Activated naive CD4-positive, alpha-beta T cell (primary cell): ENCODE measurements at places on chromosomes 6 and 20.

DNA sequence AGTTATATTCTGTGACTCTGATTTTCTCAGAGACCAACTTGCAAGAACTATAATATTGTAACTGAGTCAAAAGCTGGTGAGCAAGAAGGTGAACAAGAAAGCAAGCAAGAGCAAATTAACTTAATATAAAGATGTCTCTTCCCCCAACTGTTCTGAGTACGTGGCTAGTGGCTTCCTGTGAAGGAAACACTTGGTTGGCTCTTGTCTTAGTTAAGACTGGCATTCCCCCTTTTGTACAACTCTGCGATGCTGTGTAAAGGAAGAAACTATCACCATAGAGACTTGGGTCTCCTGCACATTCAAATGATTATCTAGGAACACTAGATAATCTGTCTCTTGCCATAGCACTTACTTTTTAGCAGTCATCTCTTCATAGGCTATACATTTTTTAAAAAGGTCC lies 47.3 kb upstream of the TNFAIP3 start:
- no peak for DNase-seq

DNA sequence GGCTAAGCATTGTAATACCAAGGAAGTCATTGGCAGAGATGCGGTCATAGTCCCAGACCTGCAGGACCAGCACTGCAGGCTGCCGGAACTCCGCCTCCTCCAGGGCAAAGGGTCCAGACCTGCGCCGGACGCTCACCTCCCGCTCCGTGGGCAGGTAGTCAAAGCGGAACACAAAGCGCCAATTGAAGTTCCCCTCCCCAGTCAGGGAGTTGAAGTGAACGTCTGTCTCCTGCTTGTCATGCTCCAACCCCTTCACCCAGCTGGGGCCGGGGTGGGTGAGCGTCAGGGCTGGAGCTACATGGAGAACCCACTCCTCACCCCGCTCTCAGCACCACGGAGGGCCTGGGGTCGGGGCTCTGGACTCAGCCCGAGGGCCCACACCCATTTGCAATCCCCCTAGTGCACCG lies 18.2 kb downstream of the ERGIC3 start:
- DNase-seq = no peak

DNA sequence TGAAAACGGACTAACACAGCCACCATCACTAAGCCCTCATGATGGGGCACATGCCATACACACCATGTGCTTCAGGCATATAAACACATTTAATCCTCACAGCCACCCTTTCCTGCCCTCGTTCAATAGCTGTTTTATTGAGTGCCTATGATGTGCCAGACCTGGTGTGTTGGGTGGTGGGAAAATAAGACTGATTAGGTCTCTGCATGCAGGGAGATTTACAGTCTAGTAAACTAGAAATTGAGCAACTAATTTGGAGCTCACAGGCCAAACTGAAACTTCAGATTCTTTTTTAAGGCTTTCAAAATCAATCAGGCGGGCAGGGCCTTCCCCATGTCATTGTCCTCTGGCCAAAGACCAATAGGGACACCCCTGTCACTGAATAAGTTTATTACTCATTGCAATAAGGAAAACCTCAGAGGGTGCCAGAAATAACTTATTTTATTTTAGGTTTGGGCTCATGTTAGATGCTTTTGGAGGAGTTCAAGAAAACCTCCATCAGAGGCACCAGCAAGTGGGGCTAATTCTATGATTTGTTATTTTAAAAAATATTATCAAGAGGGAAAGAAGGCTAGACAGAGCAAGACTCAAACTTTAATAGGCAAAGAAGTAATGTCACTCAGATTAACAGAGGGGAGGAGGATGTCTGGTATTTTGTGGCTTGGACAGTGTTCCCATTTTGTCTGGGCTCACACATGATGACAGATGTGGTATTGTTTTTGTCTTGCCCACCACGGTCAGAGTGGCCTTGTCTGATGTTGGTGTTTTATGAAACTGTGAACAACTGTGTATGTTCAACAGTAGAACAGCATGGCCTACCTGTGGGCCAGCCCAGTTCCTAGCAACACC lies 12.0 kb downstream of the ZFP64 start:
- no peak for DNase-seq

DNA sequence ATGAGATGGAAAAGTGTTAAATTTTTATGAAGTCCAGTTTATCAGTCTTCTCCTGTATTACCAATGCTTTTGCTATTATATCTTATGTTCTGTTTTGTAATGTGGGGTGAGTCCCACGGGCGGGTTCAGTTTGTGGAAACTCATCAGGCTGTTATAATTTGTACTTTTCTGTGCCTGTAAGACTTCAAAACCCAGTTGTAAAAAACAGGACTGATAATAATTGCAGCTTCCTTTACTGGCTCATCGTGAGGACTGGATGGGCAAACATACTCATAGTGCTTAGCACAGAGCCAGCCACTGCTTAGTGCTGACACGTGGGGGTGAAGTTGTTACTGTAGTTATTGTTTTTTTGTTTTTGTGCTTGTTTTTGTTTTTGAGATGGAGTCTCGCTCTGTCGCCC lies 45.6 kb downstream of the TGM2 start:
- no peak for DNase-seq

DNA sequence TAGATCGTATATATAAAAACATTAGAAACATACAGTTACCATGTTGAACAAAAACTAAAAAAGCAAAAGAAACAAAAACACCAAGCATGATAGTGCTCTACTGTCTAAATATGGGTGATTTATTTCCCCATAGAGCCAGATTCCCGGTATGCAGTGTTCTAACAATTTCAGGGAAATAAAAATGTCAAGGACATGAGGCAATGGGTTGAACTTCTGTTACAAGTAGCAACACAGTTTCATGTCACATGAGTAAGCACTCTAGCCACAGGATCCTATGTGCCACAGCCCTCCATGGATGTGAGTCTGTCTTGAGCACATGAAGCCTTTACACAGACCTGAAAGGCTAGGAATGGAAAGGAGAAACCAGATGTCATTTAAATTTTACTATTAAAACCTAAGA lies 96.0 kb downstream of the MAP3K5 start:
- no peak for DNase-seq

DNA sequence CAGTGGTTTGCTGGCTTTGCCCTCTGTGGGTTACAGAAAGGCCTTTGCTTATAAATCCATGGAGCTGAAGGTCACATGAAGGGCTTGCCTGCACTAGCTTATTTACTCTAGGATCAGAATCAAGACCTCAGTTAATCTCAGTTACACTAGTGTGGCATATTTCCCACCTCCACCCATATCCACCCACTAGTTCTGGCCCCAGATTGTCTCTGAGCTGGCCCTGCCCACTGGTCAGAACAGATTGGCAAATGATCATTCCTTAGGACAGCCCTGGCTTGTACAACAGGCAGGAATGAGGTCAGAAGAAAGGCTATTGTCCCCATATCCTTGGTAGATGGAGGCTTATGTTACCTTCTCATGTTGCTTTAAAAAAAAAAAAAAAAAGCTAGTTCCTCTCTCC lies 33.3 kb upstream of the SASH1 start:
- DNase-seq = no peak

DNA sequence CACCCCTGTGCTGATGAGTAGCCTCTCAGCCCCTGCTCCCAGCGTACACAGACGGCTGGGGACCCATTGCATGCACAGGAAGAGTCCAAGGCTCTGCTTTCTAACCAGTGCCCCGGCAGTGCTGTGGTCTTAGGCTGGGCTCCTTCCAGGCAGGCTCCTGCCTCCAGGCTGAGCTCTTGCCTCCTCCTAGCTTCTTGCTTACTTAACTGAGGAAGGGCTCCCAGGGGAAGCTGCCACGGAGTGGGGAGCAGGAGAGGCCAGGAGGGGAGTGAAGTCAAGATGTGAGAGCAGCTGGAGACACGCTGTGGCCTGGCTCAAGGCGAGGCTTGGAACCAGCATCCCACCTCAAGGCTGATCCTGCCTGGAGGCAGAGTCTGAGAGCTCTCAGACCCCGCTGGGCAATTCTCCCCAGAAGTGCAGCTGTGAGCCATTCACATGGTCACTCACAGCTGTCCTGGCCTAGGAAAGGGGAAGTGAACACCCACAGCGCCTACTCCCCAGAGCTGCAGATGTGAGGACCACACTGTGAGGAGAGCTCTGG lies 141.0 kb downstream of the TBXT start:
- no peak for DNase-seq

- DNase-seq = no peak
Observed at GRCh38 chr6:105713474-105714118, 310.7 kb upstream of the PREP start.

DNA sequence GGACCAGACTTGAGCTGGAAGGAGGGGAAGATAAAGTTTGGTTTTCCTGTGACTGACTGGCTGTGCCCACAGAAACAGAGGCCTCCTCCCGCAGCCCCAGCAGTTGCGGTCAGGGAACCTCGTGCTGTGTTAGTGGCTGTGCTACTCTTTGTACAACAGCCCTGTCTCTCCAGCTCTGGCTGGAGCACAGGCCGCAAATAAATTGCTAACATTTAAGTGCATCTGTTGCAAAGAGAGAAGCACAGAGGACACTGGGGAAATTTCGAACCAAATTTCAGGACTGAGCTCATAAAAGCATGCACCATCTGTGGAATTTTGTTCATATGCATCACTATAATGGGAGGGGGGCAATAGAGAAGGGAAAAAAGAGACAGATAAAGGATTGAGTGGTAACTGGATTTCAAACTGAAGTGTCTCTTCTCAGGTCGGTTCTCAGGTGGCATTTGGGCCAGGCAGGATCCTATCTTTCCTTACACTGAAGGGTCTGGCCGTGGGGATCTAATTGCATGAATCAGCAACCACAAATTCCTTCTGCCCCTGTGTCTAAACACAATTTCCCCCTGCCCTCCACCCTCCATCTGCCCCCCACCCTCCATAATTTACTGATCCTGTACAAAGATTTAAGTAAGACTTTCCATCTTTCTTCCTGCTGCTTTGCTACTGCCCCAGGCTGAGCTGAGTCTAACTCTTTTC lies 88.9 kb upstream of the ATXN1 start:
- DNase-seq = no peak

DNA sequence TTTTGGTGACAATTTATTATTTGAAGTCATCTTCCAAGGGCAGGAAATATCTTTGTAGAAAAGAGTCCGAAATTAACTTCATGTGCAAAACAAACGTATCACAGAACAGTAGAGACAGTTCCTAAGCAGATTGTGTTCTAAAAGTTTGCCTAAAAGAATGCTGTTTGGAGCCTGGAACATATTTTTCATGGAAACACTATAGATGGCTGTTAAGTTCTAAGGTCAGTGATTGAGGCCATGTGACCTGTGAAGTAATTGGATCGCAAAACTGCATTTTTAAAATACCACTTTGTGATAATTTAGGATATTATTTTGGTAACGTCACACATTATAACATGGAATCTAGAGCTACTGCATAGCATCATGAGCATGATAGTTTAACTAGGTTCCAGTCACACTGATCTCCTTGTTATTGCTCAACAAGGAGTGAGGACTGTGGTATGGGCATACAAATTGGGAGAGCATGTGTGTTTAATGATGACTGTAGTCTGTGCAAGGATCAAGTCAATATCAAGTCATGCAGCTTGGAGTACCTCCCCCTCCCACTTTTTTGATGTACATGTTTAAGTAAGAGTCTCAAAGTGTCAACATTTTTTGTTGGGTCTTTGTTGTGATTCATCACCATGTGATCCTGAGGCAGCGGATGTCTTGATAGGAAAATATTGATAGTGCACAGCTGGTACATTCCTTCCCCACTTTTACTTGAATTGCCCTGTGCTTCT lies 609.3 kb upstream of the CITED2 start:
- DNase-seq = no peak

GRCh38 chr6:16345449-16346330 lies 107.3 kb downstream of the GMPR start:
- no peak for DNase-seq

- no peak for DNase-seq
Observed at GRCh38 chr20:112396-112795, 24.9 kb downstream of the DEFB125 start.
